ENCODE measurements at places on chromosomes 2 and 18.

DNA sequence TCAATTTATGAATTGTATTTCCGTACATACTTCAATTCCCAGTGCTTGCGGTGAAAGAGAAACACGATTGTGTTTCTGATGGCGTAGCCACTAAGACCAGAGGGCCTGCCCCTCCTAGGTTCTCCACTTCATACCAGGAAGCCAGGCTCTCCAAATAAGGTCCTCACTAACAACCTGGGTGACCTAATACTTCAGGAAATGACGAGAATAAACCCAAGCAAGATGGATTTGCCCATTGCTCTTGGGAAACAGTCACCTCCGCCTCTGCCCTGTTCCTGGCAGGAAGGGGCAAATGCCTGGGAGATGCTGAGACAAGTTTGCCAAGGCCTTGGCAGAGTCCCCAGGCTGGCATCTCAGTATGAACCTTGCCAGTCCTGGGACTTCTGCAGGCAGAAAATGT, 41.8 kb downstream of the TTC32 start:
- DNase-seq: no peak

GRCh38 chr2:178700136-178700535, 107.1 kb downstream of the TTN start:
- DNase-seq: no peak

GRCh38 chr2:234420408-234420807, 76.5 kb downstream of the ARL4C start:
- no peak for DNase-seq

GRCh38 chr2:207706936-207707860, 4.2 kb upstream of the CCNYL1 start:
- DNase-seq: no peak

- DNase-seq: no peak
Measured at GRCh38 chr2:233542507-233542906, 24.1 kb downstream of the USP40 start.

- DNase-seq: no peak
Measured at GRCh38 chr18:34911081-34911480, 130.1 kb upstream of the MAPRE2 start.

- no peak for DNase-seq
Measured at GRCh38 chr2:65300134-65300760, 72.6 kb downstream of the ACTR2 start.

- no peak for DNase-seq
Measured at GRCh38 chr2:86476092-86476491, 34.9 kb downstream of the KDM3A start.

GRCh38 chr2:240948905-240949790, 43.0 kb downstream of the CROCC2 start:
- no peak for DNase-seq

- DNase-seq: no peak
Measured at GRCh38 chr2:66890166-66890742, 455.3 kb downstream of the MEIS1 start.

GRCh38 chr2:85998071-85998991, 107.4 kb downstream of the POLR1A start:
- no peak for DNase-seq

- DNase-seq: no peak
Measured at GRCh38 chr2:118774458-118775133, 72.9 kb downstream of the EN1 start.

- DNase-seq: peak; percentile 41
Measured at GRCh38 chr2:112690853-112691401, 29.9 kb upstream of the NT5DC4 start.

GRCh38 chr18:77478646-77479442, 229.2 kb downstream of the GALR1 start:
- no peak for DNase-seq

DNA sequence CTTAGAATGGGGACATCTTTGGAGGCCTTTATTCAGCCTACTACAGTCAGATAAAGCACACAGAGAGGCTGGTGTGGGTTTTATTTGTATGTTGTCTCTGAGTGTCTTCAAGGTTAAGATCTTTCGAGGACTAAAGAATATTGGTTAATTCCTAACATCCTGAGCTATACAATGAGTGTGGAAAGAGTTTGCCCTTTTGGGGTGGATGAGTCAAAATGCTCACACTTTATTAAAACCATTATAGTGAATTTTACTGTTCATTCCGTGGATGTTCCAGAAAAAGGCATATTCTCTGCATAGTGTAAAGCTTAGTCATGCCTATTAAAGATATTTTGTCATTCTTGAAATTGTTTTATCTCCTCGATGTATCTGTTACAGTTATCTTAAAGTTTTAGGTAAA, 29.1 kb upstream of the SLC38A11 start:
- DNase-seq: no peak

GRCh38 chr2:160984426-160985077, 175.7 kb upstream of the TANK start:
- DNase-seq: no peak

DNA sequence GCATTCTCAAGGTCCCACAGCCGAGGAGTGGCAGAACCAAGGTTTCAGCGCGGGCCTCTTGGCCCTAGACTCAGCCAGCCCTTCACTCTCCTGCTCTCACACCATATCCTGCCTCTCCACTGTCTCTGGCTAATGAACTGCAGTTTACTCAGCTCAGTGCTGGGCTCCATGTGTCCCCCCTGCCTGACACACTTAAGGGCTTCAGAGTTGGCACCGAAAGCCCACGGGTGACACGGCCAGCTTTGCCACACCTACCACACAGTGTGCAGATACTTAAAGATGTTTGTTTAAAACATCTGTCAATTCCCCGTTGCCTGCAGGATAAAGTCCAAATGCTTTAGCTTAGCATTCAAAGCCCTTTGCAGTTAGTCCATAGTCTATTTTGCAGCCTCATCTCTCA, 241.2 kb downstream of the SEPTIN10 start:
- DNase-seq: no peak

- no peak for DNase-seq
Measured at GRCh38 chr2:67671464-67672450, 274.6 kb downstream of the ETAA1 start.

GRCh38 chr18:73060666-73061288, 193.0 kb upstream of the NETO1 start:
- DNase-seq: no peak

DNA sequence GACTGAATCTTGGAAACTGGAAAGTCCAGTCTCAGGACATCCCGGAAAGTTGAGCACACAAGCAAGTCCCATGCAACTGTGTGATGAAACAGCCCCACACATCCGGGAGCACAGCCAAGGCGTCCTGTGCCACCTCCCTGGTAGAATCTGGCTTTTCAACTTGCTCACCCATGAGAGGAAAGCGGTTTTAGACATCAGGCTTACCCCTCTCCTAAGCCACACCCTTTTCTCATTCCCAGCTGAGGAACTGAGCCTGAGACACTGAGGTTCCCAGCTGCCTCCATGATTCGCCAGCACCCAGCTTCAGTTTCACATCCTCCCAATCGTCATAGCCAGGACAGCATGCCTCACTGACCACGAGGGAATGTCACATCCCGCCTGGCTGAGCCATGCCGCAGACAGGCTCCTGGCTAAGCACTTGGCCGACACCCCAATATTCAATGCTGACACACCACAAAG, 60.3 kb downstream of the STEAP3 start:
- no peak for DNase-seq

DNA sequence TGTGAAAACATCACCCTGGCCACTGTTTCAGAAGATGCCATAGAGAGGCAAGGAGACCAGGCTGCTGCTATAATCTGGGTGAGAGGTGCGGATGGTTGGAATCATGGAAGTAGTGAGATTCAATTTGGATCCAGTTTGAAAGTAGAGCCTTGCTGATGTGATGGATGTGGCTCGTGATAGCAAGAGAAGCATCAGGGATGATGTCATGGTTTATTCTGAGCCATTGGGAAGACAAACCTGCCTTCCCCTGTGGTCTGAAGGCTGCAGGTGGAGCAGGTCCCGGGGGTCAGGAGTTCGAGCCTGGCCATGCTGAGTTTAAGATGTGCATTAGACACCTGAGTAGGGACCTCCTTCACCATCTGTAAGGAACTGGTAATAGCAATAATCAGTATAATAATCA, 49.6 kb upstream of the CHMP1B start:
- no peak for DNase-seq

GRCh38 chr18:77042583-77042982, 90.0 kb downstream of the MBP start:
- no peak for DNase-seq

DNA sequence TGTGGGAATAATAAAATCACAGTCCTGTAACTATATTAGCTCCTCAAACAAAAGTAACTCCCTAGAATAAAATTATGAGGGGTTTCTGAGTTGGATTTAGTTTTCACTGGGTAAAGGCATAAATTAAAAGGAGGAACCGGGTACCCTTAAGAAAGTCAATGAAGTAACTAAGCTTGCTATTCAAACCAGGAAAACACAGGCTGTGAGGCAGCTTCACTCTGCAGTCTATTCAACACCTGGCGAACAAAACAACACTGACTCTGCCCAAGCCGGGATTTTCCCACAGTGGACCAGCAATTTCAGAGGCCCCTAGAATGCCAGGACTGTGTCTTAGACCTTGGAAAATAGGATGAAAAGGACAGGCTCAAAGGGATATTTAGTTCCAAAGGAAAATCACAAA, 24.6 kb upstream of the CREB1 start:
- no peak for DNase-seq

DNA sequence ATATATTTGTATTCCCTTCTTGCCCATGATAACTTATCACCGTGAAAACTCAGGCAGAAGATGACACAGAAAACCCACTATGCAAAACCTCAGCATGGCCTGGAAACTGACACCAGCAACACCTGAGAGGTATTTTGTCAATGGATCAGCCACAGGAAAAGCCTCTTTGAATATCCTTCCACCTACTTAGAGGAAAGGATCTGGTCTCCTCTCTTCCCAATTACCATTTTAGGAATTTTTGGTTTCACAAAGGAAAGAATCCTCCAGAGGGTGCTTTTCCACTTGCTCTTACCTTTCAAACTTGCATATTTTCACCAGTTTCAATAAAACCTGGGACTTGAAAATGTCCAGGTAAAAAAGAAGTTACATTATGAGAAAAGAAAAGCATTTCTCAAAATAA, 20.0 kb upstream of the MEIS1 start:
- DNase-seq: no peak

DNA sequence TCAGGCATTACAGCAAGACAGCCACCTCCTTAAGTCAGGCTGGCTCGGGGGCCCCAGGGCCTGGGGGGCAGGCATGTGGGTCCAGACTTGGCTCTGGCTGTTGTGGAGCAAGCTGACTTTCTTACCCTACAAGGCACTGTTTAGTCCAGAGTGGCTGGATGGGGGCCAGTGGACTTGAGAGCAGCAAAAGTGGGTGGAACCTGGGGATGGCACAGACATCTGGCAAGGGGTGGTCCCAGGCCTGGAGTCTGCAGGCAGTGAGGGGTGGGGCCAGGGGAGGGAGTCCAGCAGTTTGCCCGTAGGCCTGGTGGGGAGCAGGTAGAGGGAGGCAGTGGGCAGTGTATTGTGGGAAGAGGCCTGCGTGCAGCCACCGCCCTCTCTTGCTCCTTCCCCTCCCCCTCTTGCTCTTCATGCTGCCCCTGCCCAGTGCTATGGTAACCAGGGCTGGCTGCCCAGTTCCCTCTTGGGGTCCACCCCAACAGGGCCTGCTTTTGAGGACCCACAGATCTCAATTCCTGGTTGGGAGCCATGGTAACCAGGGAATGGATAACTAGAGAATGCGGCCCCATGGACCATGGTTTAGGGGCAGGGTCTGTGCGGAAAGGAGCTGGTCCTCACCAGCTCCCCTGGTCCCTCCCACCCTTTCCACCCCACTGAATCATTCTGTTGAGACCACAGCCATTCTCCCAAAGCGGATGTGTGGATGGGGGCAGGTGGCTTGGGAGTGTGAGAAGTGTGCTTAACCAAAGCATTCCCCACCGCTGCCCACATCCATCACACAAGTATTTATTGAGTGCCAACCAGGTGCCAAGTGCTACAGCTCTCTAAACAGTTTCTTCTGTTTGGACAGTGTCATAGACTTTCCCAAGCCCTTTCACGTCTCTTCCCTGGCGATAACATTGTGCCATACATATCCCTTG, 19.3 kb downstream of the SPEG start:
- no peak for DNase-seq

DNA sequence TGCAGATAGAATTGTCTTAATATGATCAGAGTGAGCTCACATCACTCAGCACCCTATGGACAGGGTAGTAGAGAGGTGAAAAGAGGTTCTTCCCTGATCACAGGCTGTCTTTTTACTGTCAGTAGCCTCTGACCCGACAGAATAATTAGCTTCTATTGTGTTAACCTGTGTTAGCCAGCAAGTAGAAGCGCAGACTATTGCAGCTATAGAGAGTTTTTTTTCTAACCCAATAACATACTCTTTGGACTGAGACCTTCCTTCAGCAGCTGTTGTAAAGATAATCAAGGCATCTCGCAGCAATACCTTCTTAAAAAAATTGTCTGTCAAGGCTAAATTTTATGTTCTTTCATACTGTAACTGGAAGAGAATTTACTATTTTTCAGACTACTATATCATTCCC, 670.4 kb downstream of the ADCYAP1 start:
- no peak for DNase-seq

- DNase-seq: no peak
Measured at GRCh38 chr2:175903384-175903936, 98.6 kb downstream of the LNPK start.

- no peak for DNase-seq
Measured at GRCh38 chr2:237435844-237436587, 22.1 kb upstream of the COL6A3 start.

- DNase-seq: no peak
Measured at GRCh38 chr18:68475883-68476282, 239.0 kb downstream of the TMX3 start.

DNA sequence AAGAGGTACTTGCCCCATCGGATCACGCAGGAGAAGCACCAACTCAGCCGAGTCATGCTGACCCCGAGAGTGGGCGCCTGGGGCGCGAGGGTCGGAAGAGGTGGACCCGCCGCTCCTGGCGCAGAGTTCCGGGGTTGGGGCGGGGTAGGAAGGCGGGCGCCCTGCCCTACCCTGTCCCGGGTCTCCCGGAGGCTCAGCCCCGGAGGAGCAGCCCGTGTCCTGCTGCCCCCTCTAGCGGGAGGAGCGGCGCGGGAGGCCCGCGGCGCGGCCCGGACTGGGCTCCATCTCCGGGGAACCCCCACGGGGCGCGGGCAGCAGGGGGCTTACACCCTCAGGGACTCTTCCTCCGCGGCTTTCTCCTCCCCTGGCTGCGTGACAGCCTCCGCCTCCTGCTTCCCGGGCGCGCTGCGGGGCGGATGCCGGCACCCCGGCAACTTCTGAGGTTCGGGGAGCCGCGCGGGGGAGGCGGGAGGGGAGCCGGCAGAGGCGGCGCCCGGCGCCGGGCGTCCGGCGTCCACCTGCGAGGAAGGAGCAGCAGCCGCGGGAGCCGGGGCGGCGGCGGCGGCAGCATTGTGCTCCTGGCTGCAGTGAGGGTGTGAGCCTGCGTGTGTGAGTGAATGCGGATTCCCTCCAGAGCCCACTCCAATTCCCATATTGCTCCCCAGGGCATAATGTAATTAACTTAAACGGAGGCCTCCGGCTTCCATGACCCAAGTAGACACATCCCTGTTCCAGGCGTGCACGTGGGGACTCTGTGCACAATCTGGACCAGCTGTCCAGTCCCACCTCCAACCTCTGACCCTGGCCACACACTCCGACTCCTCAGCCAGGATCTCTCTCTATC, 7.6 kb upstream of the TNS1 start:
- DNase-seq: peak; percentile 8

Data from effector memory CD4-positive, alpha-beta T cell (primary cell).